ENCODE measurements at places on chromosomes 3 and 15.

DNA sequence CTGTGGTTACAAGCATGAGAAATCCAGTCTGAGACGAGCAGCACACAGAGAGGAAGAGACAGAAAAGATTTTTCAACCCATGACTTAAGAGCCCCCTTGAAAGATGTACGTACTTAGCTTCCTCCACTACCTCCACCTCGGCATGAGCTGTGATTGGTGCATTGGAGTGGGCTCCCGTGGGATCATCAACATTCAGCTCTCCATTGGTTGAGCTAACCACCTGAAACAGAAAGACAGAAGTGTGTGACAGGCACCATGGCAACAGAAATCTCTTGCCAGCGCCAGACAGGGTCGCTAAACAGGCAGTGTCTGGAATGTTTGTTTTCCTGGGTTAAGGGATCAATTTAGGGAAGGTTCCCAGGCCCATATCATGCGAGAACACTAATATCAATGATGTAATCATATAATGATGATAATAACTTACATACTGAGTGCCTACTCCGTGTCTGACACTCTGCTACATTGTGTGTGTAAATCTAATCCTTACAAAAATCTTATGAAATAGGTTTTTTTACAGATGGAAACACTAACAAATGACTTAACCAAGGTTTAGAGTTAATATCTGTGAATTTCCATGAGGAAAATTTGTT, 17.5 kb upstream of the PPIB start:
- no peak for DNase-seq

DNA sequence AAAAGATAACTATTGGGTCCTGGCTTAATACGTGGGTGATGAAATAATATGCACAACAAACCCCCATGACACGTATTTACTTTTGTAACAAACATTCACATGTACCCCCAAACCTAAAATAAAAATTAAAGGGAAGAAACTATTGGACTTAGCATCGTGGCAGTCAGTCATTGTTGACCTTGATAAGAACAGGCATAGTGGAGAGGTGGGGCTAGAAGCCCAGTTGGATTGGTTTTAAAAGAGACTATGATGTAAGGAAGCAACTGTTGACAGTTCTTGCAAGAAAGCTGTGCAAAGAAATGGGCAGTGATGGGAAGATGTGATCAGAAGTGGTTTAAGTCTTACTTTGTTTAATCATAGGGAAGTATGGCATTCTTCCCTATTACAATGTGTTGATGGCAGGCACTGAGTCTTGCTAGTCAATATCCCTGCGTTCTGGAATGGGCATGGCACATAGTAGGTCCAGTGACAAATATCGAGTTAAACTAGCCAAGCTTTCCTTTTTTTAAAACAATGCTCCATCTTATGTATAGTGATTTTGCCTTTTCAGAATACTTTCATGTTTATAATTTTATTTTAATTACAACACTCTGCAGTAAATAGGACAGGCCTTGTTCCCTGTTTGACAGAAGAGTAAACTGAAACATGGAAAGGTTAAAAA, 37.9 kb downstream of the CAPN7 start:
- no peak for DNase-seq

DNA sequence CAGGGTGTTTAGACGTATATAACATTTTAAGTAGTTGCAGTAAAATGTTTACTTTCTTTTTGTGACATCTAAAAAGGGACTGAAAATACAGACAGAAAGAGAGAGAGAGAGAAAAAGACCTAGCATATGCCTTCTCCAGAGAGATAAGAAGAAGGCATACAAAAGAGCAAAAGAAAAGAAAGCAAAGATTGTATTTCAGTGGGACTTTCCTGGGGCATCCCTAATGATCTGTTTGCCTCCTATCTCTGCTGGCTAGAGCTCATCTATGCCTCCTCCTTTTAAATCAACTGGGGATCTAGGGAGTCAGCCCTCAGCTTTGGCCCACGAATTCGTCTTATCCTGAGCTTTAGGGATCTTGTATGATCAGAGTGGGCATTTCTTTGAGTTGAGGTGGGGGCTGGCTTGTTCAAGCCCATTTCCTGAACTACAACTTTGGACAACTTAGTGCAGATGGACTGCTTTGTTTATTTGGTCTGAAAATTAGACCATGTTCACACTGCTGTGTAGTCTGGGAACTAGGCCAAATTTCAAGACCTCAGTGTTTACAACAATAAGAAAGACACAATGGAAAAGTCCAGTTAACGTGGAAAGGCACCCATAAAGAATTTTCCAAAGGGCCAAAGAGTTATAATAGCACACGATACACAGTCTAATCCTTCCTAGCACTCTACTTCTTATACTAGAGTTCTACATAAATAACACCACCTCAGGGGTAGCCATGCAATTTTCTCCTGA, 61.0 kb downstream of the ATP8B4 start:
- peak; percentile 68 for DNase-seq

DNA sequence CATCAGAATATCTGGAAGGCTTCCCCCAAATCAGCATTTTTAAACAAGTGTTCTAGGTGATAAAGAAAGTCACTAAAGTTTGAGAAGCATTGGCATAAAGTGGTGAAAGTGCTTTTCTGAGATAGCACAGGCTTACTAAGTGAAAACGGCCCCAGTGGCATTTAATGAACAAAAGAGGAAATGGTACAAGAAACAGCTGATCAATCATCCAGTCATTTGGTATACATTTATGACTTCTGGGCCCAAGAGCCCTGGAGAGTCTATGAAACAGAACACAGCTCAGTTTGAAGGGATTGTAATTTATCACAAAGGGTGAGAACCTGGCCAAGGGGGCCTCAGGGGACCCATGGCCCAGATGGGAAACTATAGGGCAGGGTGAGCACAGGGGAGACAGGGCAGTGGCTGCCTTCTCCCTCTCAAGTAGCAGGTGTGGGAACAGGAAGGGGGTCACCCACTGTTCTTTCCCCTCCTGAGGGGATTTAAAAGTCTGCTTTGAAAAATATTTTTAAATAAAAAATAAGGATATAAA, 265.5 kb upstream of the ROPN1 start:
- DNase-seq = no peak

- no peak for DNase-seq
These were observed 97.3 kb downstream of the XXYLT1 start for GRCh38 chr3:195173657-195174056.

DNA sequence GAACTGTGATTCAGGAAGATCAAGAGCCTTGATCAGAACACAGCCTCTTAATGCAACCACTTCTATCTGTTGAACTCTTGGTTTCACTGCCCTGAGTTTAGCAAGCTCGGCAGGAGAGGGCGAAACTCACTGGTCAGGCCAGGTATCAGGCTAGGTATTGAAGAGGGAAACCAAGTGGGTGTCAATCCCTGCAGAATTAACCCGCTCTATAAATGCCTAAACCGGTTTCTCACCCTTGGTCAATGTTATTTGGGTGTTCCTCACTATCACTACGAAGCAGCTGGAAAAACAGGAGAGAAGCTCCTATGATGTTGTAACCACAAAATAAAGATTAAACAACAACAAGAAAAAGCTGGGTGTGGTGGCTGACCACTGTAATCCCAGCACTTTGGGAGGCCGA, 23.9 kb downstream of the LIPH start:
- DNase-seq = no peak

DNA sequence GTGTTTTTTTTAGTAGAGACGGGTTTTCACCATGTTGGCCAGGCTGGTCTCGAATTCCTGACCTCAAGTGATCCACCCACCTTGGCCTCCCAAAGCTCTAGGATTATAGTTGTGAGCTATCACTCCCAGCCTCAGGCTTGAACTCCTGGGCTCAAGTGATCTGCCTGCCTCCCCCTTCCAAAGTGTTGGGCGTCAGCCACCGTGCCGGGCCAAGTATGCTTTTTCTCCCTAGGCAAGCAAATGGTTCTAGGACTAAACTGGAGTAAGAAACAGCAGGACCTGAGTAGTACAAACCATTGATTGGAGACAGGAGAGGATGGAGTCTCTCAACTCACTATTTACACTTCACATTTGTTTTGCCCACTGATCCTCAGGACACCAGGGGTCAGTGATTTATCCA, 4.6 kb upstream of the PTPN9 start:
- DNase-seq = no peak

DNA sequence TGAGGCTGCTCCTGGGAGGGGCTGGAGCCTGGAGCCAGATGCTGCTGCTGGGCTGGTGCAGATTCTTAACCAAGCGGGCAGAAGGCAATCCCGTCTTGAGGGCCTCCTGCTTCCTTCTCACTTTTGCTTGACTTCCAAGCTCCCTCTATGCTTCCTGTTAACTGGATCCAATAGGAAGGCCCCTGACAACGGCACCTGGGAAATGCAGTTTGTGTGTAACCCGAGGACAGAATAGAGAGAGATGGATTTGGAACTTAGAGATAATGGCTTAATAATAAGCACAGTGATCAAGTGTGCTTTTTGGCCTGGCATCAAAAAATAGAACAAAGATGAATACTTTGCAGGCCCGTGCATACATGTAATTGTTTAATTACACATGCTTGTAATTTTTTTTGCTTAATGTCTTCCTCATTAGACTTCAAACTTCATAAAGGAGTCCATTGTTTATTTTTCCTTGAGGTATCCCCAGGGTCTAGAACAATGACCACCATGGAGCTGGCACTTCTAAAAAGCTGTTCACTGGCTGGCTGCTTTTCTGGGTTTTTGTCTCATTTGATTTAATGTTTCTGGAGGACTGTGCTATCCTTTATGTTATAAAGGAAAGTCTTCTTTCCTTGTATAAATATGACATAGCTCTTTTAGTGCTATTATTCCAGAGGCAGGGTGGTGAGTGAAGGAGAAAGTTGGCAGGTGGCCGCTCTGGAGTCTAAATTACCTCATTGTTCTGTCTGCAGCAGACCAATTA, 63.3 kb upstream of the MITF start:
- DNase-seq = no peak

GRCh38 chr3:22862111-22862510, 341.0 kb upstream of the UBE2E2 start:
- DNase-seq = no peak

DNA sequence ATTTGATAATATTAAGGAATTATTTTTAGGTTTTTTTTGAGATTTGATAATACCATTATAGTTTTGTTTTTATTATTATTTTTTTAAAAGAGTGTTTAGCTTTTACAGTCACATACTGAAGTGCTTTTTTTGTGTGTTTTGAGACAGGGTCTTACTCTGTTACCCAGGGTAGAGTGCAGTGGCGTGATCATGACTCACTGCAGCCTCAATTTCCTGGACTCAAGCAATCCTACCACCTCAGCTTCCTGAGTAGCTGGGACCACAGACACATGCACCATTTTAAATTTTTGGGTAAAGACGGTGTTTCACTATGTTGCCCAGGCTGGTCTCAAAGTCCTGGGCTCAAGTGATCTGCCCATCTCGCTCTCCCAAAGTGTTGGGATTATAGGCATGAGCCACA, 73.0 kb downstream of the SUMF1 start:
- no peak for DNase-seq
